ENCODE measurements at places on chromosomes 11 and 22.

- peak; percentile 24 for DNase-seq
Observed at GRCh38 chr11:122882189-122882856, at the start of gene JHY. TSS of gene JHY (plus strand) at chr11:122882759. CDS start at chr11:122885850, 3,091 bp downstream.

- DNase-seq, result no peak
Observed at GRCh38 chr11:2516276-2517015, 71.6 kb downstream of the KCNQ1 start.

DNA sequence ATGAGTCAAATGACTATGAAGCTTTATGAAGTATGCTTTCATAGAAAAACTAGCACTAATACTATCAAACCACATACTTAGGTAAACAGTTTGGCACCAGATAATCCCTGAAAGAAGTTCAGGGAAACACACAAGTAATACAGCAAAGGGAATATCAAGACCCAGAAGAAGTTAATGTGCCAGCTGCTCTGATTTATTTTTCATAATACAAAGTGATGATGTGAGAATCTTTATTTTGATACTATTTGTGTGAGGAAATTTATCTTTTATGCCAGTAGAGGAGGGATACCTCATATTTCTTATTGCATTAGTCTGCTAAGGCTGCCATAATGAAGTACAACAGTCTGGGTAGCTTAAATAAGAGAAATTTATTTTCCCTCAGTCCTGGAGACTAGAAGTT lies 67.7 kb upstream of the ANO3 start:
- no peak for DNase-seq

DNA sequence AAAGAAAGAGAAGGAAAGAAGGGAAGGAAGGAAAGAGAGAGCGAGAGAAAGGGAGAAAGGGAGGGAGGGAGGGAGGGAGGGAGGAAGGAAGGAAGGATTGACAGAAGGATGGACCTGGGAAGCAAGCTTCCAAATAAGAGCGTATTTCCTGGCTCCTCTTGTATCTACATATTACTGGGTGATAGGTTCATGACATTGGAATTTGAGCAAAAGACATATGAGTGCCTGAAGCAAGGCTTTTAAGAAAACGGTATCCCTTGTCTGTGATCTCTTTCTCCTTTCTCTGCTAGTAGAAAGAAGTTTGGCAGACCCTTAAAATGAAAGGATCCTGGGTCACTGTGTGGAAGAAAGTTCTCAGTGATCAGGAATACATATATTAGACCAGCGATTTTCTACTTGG lies 932.2 kb upstream of the CCDC90B start:
- DNase-seq, result no peak
